ENCODE measurements at places on chromosomes 6 and 20.
A peak's percentile ranks its signal among the peaks of the same experiment; 100 is the strongest.

GRCh38 chr6:18400831-18401446 is 13.8 kb downstream of the RNF144B start:
- no peak for DNase-seq

DNA sequence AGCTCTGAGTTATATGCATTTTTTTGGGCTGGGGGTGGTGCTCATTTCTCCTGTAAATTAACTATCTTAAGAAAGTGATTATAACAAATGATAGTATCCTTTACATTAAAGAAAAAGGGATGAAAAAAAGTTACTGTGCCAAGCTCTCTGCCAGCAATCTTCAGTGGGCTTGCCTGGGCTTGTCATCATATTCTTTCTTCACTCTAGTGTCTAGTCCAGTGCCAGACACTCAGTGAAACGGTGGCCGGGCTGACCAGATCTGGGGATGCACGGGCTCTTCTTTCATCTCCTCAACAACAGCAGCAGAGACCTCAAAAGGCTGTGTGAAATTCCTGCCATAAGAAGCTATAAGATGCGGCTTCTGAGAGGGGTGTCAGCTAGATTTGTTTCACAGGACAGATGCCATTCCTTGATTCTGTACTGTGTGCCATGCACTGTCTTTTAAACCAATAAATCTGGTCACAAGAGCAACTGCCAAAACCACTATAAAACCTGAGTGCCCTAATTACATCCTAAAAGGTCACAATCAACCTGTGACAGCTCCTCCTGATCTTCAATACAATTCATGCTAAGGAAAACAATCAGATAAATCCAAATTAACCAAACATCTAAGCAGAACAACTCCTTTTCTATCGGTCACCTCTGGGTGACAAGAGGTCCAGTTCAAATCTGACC is 12.1 kb downstream of the EXOC2 start:
- no peak for DNase-seq

GRCh38 chr6:32947552-32948465 is 5.1 kb downstream of the HLA-DMA start:
- DNase-seq, result no peak

DNA sequence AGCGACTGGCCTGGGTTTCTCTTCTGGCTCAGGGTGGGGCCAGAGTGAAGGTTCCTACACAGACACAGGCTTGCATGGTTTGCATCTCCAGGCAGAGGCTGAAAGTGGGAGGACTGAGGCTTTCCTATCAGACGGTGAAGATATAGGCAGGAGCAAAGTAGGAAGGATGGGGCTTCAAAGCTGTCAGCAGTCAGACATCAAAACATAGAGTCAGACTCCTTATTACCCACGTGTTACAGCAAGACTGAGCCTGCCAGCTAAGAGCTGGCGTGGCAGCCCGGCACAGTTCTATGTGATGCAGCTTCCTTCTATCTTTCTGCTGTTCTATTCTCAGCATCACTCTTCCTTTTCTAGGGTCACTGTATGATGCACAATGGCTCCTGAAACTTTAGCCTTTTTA is 445.1 kb downstream of the DOK5 start:
- DNase-seq, result no peak

GRCh38 chr20:44858606-44859360 is 26.7 kb upstream of the YWHAB start:
- no peak for DNase-seq

GRCh38 chr6:16359563-16359962 is 121.2 kb downstream of the GMPR start:
- DNase-seq, result no peak

DNA sequence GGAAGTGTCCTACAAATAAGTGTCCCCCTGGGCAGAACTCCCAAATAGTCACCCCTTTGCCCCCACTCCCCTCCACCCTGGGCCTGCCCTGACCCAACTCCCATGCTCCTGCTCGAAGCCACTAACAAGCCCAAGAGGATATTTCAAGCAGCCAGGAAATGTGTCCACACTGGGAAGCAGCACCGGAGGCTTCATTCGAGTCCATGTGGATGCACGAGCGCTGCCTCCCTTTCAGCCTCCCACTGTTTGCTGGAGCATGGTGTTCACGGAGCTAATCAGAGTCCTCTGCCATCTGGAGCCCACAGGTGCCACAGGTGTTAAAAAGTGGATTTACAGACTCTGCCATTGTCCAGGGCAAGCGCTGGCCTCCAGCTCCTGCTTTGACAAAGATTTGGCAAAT is 177.6 kb downstream of the TTLL2 start:
- DNase-seq, result no peak

DNA sequence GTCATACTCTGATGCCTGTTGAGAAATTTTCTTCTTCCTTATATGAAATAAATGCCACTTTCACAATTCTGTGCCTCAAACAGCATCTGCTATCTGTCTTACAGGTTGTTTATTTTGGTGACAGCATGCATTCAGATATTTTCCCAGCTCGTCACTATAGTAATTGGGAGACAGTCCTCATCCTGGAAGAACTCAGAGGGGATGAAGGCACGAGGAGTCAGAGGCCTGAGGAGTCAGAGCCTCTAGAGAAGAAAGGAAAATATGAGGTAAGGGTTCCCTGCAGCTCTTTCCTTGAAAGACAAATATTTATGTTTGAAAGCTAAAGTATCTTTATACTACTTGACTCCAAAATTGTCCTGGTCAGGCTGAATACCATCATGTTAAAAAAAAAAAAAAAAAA is 15.8 kb downstream of the TSPYL4 start:
- no peak for DNase-seq

- DNase-seq, result peak; percentile 82
Observed at GRCh38 chr6:111604259-111605099, 1.2 kb downstream of the TRAF3IP2 start.

DNA sequence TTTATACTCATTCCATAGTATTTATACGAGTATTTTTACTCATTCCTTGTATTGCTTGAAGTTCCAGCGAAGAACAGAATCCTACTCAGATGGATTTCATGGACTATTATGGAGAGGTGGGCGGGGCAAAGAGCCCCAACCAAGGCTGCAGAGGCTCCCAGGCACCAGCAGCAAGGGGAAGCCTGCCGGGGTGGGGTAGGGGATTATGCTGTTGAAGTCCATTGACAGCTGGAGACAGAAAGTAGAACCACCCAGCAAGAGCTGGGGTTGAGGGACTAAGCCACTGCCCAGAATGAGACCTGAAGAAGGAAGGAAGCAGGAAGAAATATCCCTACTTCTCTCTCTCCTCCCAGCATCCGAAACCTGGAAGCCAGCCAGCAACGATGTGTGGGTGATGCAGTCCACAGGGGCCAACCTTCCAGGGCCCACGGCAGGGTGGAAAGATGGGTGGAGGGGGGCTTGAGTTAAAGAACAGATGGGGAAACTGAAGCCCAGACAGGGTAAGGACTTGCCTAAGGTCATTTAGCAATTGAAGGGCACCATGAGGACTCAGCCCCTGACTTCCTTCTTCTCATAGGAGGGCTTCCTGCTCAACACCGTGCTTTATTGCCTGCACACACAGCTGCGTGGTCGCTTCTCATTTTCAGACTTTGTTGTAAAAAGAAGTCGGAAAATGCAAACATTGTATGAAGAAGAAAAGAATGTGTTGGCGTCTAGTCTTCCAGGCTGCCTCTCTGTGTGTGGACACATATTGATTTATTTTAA is 18.3 kb upstream of the GTSF1L start:
- no peak for DNase-seq

DNA sequence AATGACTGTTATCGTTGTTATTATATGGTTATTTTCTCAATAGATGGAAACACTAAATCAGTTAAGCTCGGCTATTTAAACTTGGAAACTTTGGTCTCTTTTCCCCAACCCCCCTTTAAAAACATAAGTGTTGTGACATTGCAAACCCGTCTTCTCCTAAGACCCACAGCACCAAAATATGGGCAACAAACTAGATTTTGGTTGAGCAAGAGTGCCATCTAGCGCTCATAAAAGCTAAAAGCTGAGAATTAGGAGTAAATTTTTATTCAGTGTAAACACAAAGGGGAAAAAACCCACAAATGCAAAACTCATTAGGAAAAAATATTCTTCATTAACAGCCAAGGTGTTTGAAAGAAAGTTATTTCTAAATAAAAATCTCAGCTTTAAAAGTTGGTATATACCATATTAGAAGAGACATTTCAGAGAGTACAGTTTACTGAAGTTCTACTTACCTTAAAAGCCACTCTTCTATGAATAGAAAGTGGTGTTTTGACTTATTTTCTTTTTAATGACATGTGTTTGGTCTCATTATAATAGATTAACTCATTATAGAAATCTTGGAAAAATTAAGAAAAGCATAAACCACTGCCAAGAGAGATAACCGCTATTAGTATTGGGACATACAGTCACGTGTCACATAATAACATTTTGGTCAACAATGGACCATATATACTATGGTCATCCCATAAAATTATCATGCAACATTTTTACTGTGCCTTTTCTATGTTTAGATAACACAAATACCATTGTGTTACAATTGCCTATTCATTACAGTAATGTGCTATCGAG is 21.1 kb downstream of the SESN1 start:
- DNase-seq, result peak; percentile 77

DNA sequence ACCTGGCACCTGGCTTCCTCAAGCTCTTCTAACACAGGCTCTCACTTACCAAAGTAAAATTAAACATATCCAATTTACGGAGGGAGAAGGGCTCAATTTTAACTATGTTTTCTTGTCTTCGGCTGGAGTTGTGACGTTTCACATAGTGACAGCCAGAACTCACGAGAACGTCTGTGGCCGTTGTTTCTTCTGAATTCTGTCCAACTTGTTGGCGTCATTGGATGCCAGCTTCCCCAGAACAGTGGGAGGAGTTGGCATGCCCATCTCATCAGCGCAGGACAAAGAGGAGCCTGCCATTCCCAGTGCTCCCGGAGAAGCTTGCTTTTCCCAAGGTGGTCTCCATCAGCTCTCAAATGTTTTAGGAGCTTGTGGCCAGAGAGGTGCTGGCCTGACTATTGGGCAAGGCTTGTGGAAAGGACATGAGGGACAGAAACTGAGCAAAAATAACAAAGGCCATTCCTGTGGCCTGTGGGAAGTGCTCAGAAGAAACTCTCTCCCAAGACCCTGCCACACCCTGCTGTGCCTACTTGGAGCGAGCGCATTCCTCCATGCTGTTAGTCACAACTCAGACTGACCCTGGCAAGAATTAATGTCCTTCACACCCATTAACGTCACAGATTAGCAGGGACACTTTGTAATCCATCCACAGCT is 265.4 kb upstream of the CDH4 start:
- no peak for DNase-seq

DNA sequence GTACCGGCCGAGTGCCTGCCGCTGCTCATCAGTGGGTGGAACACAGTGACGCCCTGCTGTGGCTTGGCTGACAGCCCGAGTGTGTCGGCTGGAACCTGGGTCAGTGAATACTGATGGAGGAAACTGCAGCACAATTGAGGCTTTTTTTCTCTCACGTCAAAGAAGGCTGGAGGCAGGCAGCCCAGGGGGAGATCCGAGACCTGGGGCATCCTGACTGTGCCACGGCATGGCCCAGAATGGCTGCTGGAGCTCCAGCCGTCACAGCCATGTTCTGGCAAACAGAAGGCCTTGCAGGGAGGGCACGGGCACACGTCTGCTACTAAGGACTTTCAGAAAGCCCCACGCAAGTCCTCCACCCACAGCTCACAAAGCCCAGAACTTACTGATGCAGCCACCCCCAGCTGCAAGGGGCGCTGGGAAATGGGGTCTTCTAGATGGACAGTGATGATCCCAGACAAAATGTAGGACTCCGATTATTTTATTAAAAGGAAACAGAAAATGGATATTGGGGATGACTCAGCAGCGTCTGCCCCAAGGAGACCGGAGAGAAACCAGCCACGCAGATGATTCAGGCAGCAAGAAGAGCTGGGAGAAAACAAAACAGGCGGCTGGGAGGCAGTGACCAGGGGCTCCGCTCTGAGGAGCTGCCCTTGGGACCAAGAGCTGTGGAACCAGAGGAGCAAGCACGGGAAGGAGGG is 140.0 kb downstream of the TAF4 start:
- no peak for DNase-seq

DNA sequence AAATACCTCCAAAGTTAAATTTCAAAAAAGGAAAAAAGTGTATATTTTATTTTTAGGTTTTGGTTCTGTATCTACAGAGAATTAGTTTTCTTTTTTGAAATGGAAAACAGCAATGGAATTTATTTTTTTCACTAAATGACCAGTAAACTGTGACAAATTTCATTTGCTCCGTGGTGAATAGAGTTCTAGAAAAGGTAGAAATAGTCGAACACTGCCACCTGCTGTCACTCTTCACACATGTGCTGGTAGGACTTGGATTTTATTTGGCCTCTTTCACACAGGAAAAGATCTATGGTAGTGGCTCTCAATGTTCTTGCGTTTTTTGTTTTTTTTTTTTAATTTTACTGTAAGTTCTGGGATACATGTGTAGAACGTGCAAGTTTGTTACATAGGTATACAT is 312.5 kb downstream of the EYA4 start:
- DNase-seq, result peak; percentile 65

DNA sequence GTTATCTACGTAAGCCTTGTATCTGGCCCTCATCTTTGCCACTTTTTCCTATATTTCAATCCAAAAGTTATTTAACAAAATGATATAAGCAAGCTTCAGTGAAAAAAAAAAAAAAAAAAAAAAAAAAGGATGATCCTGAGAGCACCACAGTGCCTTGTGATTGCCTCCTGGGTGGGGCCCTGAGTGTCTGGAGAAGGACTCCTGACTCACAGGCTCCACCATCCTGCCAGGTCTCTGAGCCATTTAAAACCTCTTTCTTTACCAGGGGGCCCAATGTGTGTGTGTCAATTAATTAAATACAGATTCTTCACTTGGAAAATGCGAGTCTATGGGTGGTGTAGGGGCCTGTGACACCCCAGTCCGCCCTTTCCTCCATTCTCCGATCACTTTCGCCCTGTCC is 105.2 kb downstream of the SMOC2 start:
- DNase-seq, result no peak

DNA sequence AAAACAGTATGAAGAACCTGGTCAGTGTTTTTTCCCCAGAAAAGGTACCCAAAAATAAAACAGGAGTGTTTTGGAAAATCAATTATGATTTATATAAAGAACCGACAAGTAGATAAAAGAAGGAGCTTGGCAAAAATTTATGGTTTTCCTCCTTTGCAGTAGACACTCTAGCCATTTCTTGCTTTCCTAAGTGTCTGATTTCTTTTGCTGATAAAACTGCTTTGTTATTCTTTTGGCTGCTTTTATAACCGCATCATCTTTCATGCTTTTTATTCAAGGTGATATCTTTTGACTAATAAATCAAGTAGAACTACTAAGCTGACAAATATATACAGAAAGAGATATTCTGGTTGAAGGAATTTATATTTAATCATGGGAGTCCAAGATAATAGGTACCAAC is 16.6 kb downstream of the ATG5 start:
- no peak for DNase-seq

- DNase-seq, result no peak
Observed at GRCh38 chr20:46689754-46690085, 476 bp upstream of the TP53RK start.

DNA sequence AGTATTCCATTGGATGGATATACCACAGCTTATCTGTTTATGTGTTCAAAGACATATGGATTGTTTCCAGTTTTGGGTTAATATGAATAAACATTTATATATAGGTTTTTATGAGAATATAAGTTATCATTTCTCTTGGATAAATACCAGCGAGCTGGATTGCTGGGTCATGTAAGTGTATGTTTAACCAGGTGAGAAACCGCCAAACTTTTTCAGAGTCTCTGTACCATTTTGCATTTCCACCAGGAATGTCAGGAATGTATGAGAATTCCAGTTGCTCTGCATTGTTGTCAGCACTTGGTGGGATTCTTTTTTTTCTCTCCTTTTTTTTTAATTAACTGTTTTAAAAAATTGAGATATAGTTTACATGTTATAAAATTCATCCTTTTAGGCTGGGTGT is 52.1 kb downstream of the PHF20 start:
- no peak for DNase-seq
